Spleen (tissue), 13 donors: ENCODE measurements at places on chromosomes 1 and 21. TPM values are rescaled to one million over a fixed set of nuclear protein-coding genes. Genes with fewer than 3 reads are reported as not detected.

DNA sequence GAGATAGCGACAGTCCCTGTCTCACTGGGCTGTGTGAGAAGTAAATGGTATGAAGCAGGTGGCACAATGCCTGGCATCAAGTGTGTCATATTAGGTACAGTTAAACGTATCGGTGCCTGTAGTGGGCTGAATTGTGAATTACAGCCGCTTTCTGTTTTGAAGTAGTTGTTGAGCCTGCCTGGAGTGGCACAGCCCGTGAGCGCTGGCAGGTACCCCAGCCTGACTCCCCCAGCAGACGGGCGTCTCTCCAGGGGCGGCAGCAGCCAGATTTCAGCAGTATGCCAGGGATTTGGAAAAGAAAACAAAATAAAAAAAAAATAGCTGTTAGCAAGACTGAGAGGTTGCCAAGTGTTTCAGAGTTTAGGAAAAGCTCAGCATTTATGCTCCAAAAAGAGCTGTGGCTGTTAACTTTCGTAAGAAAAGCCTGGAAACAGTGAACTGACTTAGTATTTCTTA, 26.6 kb upstream of the GPR153 start:
- no peak for DNase-seq

GRCh38 chr1:3469104-3469848, 14.8 kb downstream of the ARHGEF16 start:
- DNase-seq, result peak; percentile 65

Gene KIF2C
- polyA plus RNA-seq, result 2.9 TPM

DNA sequence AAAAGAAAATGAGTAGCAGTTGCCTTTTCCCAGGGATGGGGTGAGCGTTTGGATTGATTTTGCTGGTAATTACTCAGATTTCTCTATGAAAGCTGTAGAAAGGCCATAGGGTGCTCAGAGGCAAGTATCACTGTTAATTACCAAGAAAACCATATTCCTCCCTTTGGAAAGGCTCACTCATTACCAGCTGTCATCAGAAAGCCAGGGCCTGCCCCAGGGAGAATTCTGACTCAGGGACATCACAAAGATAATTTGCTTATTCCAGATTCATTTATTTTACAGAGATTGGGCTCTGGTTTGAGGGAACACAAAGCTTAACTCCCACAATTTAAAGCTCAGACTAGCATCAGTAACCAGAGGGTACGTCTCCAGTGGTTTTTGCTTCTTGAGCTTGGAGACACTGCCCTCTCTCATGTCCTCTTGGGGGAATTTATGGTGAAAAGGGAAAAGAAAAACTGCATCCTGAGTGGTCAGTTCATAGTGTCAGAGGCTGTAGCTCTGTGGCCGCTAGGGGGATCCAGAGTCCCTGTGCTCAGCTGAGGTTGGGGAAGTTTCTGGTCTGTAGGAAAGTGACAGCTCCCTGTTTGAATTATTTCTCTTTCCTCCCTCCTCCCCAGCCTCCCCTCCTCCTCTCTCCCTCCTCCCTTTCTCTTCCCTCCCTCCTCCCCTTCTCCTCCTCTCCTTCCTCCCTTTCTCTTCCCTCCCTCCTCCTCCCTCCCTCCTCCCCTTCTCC, 204.3 kb downstream of the KCNJ6 start:
- DNase-seq, result no peak
